Foreskin fibroblast (primary cell): ENCODE measurements at places on chromosomes 3 and 15.

GRCh38 chr15:96767703-96768434, 437.4 kb downstream of the NR2F2 start:
- DNase-seq: no peak

- no peak for DNase-seq
These were observed 50.8 kb upstream of the PRR23E start for GRCh38 chr3:127141921-127142730.

- no peak for DNase-seq
These were observed 18.7 kb upstream of the HES1 start for GRCh38 chr3:194117104-194117845.

- no peak for DNase-seq
These were observed 41.9 kb downstream of the SCAP start for GRCh38 chr3:47433796-47434195.

DNA sequence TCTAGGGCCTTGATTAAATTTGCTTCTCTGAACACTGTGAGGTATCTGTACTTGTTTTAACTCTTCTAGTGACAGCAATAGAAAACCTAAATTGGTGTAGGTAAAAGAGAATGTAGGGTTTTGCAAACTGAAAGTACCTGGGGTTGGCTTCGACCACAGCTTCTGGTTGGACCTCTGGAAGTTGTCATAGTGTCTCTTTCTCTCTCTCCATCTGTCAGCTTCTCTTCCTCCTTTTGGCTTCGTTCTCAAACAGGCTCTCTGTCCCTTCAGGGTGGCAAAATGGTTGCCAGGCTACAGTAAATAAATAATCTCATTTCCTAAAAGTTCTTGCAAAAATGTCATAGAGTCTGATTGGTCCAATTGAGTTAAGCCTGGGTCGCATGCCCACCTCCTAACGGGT, 149.3 kb upstream of the CTDSPL start:
- DNase-seq: no peak

GRCh38 chr3:13072600-13073325, 466 bp downstream of the IQSEC1 start:
- no peak for DNase-seq

DNA sequence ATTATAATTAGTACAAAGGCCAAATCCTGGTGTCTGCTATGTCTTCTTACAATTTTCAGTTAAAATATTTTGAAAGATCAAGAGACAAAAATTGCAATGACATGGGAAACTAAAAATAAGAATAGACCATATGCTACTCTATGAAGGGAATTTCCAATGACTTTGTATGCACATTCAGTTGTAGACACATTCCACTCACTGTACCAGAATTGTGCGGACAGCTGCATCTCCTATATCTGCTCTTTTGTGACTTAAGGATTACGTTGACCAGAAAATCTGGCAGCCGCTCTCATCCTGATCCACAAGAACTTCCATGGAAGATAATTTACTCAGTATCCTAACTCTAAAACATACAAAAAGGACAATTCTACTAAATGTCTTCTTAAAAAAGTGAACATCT, 493.9 kb upstream of the KCNMB2 start:
- no peak for DNase-seq

DNA sequence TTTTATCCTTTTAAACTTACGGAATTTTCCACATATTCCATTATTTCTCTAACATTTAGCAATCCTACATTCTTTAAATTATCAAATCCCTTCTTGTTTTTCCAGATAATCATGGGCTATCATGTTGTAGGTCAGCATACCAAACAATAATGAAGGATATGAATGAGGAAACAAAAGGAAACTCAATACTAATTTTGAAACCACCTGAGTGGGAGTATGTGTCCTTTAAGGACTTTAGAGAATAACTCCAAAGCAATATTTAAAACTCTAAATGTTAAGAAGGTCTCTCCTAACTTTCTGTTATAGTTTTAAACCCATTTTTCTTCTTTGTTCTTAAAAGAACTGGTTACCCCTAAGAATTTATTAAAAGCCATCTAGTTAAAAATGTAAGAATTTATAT, 43.0 kb downstream of the TP53BP1 start:
- no peak for DNase-seq

- no peak for DNase-seq
These were observed 739.7 kb upstream of the DPPA4 start for GRCh38 chr3:110077093-110077492.

- no peak for DNase-seq
These were observed 19.7 kb downstream of the SEC61A1 start for GRCh38 chr3:128071771-128072453.

GRCh38 chr15:63299943-63300575, 22.7 kb downstream of the APH1B start:
- no peak for DNase-seq

GRCh38 chr3:176174060-176174459, 1023.2 kb downstream of the TBL1XR1 start:
- DNase-seq: no peak

- DNase-seq: no peak
These were observed 57.6 kb downstream of the PDCD6IP start for GRCh38 chr3:33855884-33856546.

GRCh38 chr3:107392549-107393165, 15.4 kb downstream of the CCDC54 start:
- DNase-seq: peak; percentile 56

DNA sequence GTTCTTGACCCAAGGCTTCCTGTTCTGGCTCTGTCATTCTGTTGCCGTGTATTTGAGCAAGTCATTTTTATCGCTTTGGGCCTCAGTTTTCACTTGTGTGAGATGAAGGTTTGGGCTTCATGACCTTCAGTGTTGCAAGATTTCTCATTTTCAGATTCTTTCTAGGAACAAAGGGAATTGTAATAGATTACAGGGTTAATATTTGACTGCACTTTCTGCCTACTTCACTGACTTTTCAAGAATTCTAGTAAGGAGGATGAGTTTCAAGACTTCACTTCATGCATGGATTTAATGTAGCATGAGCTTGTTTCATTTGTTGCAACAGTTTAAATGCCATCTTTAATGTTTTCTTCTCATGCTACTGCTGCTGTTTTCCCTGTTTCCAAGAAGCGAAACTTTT, 226.5 kb downstream of the NLGN1 start:
- DNase-seq: no peak

- DNase-seq: no peak
These were observed 333.5 kb upstream of the SEMA6D start for GRCh38 chr15:47383801-47384200.

- peak; percentile 28 for DNase-seq
These were observed 18.1 kb downstream of the ARRDC4 start for GRCh38 chr15:97978401-97979139.

DNA sequence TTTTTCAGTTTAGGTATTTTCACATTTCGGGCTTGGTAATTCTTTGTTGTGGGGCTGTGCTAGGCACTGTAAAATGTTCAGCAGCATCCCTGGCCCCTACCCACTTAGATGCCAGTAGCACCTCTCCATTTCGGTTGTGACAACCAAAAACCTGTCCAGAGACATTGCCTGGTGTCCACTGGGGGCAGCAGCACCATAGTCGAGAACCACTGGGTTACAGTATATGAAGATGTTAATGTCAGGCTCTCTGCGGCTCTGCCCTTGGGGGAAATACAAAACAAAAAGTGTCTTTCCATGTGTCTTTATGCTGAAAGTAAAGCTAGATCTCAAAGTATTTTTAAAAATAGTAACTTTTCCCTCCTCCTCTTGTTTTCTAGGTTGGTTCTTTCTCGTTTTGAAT, 177.2 kb downstream of the ITPR1 start:
- peak; percentile 21 for DNase-seq

- DNase-seq: peak; percentile 76
These were observed 1.1 kb upstream of the LPP start for GRCh38 chr3:188152660-188153436.

GRCh38 chr15:45648521-45649200, 13.8 kb downstream of the SQOR start:
- DNase-seq: peak; percentile 80

DNA sequence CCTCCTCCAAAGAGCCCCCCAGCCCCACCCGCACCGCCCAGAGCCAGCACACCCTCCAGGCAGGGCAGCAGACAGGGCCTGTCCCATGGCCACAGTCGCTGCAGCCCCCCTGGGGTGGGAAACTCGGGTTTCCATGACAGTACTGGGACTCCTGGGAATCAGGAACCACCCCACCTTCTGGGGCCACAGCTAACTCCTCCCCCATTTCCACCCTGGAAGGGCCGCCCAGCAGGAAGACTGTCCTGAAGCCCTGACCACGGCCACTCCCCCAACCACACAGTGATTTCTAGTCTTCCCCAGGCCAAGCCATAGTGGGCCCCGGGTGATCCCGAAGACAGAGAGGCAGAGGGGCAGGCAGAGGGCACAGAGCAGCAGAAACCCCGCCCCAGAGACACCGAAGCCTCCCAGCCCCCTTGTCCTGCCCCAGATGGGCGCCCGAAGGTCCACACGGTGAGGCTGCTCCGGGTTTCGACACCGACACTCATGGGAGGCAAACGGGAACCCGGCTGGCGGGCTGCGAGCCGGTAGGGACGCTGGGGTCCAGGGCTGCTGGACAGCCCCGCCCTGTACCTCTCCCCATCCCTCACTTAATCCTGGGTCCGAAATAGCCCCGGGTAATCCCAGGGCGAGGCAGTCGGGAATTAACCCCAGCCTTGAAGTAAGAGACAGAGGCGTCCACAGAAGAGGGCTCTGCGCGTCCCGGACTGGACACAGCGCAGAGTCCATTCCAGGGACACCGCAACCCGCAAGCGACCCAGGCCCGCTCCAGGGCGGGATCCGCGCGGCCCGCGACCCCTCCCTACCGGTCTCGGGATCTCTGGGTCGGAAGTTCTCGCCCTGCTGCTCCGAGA, 138.4 kb downstream of the NUP210 start:
- no peak for DNase-seq

- DNase-seq: no peak
These were observed 502.1 kb downstream of the ZBBX start for GRCh38 chr3:166877971-166878370.

- no peak for DNase-seq
These were observed 47.8 kb downstream of the SLC41A3 start for GRCh38 chr3:126036056-126036549.

- DNase-seq: peak; percentile 48
These were observed 107.0 kb downstream of the TCF12 start for GRCh38 chr15:57025264-57025926.

- no peak for DNase-seq
These were observed 8.9 kb upstream of the HAPLN3 start for GRCh38 chr15:88904257-88904623.

GRCh38 chr3:101340591-101340990, 20.2 kb upstream of the IMPG2 start:
- peak; percentile 52 for DNase-seq

DNA sequence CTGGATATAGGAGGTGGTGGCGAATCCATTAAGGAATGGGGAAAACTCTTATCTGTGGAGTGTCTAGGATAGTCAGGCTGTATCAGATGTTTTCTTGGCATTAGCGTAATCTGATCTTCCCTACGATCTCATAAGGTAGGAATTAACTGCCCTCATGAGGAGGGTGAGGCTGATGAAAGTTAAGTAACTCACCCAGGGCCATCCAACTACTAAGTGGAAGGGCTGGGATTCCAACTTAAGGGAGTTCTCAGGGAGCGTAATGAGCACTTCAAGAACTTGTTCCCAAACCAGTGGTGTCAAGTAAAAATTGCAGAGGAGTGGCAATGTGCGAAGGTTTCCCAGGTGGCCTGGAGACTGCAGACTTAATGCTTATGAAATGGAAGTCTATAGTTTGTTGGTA, 55.9 kb upstream of the OSBPL11 start:
- no peak for DNase-seq

DNA sequence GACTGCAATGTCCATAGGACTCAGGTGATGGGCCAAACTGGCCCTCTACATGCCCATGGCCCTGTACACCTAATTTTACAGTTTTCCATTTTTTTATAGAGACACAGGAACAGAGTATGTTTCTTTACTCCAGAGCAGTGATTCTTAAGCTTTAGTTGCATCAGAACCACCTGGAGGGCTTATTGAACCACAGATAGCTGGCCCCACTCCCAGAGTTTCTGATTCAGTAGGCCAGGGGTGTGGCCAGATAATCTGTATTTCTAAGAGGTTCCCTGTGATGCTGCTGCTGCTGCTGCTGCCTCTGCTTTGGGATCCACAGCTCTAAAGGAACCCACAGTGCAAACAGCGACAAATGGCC, 5.1 kb downstream of the RBP1 start:
- DNase-seq: peak; percentile 69

DNA sequence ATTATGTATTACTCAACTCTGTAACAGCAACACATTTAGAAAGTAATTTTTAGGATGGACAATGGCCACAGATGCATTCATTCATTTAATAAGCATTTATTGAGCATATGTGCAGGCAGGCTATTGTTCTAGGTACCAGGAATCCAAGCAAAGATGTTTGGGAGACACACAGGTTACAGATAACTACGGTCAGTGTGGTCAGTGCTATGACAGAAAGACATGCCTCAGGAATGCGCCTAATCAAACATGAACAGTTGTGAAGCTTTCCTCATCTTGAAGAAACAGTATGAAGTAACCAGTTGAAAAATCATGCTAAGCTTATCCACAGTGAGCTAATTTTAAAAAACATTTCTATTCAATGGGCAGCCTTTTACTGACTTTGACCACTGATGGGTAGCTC, 155.4 kb upstream of the CCDC54 start:
- DNase-seq: no peak

DNA sequence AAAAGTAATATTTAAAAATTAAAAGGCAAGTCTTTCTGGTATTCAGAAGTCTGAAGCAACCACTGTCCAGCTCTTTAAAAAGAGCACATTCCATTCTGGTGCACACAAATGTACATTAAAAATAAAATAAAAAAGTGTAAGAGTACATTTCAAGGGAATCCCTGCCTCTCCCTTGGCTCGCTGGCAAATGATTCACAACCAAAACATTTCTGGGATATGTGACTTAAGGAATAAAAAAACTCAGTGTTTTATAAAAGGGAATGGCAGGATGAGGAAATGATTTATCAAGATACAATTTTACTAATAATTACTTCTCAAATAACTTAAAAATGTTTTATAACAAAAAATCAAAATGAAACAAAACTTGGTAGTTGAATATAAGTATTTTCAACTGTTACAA, 23.8 kb upstream of the ANXA2 start:
- peak; percentile 90 for DNase-seq

DNA sequence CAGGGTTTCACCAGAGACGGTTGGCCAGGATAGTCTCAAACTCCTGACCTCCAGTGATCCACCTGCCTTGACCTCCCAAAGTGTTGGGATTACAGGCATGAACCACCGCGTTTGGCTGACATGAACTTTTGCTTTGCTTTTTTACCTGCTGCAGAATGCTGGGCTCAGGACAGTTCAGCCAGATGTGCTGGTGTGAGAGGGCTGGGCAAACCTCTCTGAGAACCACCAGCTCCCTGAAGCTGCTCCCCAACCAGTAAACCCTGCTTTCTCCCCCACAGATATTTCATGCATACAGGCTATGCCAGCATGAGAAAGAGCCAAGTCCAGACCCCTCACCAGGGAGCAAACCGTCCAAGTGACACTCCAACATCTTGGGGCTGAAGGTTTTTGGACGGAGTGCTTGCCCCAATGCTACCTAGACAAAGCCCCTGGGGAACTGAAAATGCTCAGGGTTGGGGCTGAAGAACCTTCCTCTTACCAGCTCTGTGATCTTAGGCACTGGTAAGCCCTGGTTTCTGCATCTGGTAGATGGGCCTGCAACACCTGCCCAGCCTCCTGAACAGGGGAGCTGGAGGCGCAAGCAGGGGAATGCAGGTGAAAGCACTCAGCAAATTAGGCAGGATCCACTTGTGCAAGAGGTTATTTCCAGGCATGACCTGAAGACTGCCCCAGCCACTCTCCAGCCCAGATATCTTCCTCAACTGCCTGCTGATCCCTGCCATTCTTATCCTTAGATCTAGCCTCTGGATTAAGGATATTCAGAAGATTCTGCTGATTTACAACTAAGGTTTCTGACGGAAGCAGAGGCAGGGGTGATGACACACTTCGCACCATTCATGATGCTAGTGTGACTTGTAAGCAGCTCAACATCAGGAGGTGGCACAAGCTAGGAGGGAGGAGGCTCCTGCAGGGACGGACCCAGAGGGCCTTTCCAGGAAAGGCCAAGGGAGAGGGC, 78.8 kb downstream of the TLE3 start:
- DNase-seq: no peak
